Stimulated activated CD8-positive, alpha-beta memory T cell treated with anti-CD3 and anti-CD28 coated beads, Interleukin-7, amount 100 ng/mL, for 24 hours (primary cell): ENCODE measurements at places on chromosomes 2 and 18.

DNA sequence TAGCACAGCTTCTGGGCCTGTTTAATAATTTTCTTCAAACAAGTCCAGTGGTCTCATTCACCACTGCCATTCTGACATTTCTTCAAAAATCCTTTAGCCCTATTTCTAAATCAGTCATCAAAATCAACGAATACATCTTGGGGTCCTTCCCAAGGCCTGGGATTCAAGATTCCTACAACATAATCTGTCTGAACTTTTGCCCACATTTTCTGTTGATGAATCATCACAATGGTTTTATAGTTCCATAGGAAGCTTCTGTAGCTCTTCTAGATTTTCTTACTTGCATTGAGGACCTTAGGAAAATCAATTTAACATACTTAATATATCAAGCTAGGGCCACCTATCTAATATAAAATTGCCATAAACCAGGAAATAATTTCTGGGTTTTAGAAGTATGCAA, 811.8 kb upstream of the ACVR2A start:
- DNase-seq, result no peak

DNA sequence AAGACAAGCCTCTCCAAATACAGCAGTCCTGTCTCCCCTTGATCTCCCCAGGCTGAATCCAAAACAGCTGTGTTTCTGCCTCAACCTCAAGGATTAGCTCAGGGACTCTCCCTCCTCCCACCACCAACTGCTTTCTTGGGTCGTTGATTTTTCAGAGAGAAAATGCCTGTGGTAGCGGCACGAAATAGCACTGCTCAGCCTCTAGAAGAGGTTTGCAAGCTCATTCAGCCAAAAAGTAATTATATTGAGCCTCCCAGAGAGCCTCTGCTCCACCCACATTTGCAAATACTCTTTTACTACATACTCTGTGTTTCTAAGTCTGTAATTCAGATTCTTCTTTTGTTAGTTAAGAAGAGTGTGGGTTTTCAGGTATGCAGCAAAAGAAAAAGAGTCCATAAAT, 396.4 kb upstream of the TNP1 start:
- no peak for DNase-seq

DNA sequence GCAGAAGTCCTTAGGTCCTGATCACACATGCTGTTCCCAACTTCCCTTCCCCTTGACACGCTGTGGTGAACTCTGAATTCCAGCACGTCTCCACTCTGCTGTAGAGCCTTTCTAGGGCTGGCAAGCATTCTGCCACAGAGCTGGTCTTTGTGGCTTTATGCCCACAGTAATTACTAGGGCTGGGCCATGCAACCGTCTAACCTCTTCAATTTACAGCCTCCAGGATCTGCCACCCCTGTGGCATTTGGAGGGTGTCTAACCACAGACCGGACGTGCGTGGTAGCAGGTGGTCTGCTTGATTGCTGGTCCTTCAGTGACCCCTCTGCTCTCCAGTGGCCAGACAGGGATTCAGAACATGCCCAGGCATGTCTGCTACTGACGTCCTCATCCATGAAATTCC, 43.1 kb upstream of the TGFA start:
- DNase-seq, result no peak

DNA sequence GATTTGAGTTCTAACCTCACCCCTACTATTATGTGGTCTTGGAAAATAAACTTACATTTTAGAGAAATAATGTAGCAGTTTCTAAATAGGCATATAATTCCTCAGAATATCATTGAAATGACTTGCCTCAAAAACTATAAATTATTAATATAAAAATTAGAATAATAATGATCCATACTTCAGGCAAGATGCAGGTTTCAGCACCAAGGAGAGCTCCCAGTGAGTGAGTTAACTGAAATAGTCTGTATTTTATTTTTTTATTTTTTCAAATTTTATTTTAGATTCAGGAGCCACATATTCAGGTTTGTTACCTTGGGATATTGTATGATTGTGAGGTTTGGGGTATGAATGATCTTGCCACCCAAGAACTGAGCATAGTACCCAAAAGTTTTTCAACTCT, 472.2 kb upstream of the DCC start:
- no peak for DNase-seq

DNA sequence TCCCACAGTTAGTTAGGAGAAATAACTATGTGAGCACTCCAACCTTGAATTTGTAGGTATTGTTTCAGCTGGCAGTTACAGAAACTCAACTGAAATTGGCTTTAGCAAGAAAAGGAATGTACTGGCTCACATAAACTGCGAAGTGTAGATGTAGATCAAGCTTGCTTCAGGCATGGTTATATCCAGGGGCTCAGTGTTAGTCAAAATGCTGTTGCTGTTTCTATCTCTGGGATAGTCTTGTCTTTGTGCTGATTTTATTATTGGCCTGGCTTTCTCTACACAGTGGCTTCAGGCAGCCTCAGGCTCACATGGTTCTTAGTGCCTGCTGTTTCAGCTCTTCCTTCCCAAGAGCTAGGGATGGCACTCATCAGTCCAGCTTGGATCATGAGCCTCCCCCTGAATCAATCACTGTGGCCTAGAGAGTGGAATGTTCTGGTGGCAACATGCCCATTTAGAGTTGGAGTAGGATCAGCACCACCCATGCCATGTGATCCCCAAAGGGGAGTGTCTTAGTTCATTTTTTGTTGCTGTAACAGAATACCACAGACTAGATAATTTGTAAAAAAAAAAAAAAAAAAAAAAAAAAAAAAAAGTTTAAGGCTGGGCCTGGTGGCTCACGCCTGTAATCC, 69.1 kb upstream of the FOXI3 start:
- DNase-seq, result no peak

DNA sequence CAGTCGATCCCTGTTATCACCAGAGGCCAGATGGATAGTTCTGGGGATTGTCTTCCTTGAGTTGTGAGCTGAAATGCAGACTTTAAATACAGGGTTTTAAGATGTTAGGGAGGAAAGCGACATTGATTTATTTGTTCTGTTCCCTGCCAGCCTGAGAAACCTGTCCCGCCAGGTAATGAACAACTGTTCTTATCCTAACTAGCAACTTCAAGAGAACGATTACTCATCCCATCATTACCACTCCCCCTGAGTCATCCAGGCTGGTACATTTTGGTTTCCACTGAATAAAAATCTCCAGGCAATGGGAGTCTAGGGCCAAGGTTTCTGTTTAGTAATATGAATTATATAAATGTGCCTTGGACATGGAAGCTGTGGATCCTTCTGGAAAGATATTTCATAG, 131.2 kb downstream of the LYPD6B start:
- no peak for DNase-seq

GRCh38 chr2:241636182-241637017, 558 bp downstream of the THAP4 start:
- peak; percentile 9 for DNase-seq

DNA sequence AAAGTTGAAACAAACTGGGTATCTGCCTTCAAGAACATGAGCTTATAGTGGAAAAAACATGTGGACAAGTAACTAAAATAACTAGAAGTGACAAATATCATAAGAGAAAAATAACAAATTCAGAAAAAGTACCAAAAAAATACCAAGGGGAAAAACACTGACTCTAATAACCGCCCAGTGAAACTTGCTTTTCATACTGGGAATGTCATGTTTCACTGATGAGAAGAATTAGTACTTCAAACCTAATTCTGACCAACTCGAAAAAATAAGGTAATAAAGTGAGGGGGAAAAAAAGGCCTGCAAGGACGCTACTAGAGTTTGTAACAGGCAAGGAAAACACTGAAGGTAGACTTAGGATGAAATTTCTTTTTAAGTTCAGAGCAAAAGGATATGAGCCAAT, 83.6 kb downstream of the RTTN start:
- no peak for DNase-seq

DNA sequence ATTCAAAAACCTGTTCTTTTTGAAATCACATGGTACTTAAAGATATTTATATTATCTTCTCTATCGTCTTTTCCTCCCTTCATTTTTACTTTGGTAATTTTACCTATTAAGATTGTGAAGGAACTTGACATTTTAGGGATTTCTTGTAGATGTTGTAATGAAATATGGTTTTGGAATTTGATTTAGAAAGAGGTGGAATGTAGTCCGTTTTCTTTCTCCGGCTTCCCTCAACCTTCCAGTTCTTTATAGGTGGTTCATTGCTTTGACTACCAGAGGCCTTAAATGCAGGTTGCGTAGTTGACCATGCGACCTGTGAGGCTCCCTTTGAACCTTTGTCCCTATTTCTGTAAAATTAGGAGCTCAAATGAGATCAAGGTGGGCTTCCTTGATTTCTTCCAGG, 24.5 kb downstream of the ITGA6 start:
- DNase-seq, result no peak

DNA sequence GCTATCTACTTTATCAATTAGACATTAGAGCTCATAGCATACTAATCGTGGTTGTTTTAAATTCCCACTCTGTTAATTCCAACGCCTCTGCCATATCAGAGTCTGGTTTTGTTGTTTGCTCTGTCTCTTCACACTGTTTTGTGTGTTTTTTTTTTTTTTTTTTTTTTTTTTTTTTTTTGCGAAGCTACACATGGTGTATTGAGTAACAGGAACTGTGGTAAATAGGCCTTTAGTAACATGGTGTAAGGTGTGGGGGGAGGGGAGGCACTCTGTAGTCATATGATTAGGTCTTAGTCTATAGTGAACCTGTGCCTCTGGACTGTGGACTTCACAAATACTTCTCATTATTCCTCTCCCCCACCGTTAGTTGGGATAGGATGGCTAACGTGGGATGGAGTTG, 370.7 kb upstream of the RAB12 start:
- DNase-seq, result no peak

DNA sequence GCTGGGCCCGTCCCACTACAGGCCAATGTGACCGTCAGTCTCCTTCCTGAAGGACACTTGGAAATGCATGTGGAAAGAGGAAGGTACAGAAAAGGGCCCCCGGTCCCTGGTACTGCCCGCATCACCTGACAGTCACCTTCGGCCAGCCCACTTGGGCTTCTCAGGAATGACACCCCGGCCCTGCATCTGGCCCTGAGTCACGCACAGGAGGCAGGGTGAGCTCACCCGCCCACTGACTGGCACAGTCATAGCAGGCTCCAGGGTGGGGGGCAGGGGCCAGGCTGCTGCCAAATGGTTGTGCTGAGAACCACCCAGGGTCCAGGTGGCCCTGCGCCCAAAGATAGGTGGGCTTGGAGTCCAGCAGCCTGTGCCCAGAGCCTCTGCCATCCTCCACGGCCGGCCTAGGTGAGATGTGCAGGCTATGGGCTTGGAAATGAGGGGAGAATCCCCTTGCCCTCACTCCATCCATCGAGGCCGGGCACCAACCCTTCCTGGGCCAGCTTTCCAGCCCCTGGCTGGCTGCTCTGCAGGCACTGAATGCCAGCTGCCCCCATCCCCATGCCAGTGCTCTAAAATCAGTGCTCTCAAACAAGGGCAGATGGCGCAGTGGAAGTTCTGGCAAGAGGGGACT, 14.1 kb downstream of the EMX1 start:
- DNase-seq, result no peak

DNA sequence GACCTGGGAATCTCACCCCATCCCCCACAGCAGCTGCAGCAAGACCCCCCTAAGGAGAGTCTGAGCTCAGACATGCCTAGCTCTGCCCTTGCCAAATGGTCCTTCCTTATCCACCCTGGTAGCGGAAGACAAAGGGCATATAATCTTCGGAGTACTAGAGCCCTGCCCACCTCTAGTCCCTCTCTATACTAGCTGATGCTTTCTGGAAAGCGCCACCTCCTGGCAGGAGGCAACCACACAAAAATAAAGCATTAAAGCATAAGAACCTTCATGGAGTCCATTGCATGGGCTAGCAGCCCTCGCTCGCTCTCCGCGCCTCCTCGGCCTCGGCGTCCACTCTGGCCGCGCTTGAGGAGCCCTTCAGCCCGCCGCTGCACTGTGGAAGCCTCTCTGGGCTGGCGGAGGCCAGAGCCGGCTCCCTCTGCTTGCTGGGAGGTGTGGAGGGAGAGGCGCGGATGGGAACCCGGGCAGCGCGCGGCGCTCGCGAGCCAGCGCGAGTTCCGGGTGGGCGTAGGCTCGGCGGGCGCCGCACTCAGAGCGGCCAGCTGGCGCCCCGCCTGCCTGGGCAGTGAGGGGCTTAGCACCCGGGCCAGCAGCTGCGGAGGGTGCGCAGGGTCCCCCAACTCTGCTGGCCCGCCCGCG, 941.2 kb downstream of the SUCLG1 start:
- no peak for DNase-seq
